GM20000 (cell line): ENCODE measurements at places on chromosomes 2 and 18.
A peak's percentile ranks its signal among the peaks of the same experiment; 100 is the strongest.

GRCh38 chr2:207110715-207111114 lies 55.0 kb downstream of the KLF7 start:
- no peak for DNase-seq

DNA sequence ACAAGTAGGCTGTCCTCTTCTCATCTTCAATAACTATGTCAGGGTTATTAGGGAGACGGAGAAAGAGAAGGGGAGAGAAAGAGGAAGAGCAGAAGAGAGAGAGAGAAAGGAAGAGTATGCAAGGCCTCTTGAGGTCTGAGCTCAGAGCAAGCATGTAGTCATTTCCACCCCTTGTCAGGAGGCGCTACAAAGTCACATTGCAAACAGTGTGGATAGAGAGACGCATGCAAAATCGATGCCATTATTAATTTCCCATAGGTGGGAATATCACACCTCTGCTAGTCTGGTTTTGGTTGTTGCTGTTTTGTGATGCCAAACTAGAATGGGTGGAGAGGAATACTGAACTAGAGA lies 24.2 kb upstream of the SERPINE2 start:
- DNase-seq = no peak

- no peak for DNase-seq
These were observed 49.4 kb downstream of the TMEM178A start for GRCh38 chr2:39715095-39715494.

DNA sequence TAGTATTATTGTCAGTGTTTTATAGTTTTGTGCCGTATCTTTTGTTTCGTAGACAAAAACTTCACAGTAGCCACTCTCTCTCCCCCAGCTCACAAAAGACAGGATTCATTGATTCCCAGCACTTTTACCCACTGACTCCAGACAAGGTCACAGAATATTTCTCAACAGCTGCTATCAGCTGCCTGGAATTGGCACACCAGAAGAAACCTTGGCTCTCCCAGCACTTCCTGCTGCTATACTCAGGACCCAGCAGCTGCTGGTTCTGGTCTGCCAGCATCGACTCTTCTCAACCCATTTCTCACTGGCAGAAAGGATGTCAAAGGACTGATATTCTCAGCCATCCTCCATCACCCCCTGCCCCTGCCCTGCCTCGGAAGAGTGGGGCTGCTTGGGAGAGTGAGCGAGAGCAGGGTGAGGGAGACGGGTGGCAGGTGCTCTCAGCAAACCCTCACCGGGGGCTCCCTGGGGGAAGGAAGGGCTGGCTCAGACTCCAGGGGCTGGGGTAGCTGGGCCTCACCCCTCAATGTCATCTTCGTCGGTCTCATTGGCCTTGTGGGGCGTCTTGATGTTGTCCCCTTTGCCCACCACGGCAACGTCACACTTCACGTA lies 6.1 kb upstream of the OTOF start:
- no peak for DNase-seq

- DNase-seq = no peak
These were observed 243.8 kb downstream of the XIRP2 start for GRCh38 chr2:167132066-167132465.

- no peak for DNase-seq
These were observed 51.3 kb downstream of the RNF144A start for GRCh38 chr2:6968319-6969100.

- DNase-seq = no peak
These were observed 107.7 kb downstream of the HDAC4 start for GRCh38 chr2:239292959-239293774.

- no peak for DNase-seq
These were observed 26.0 kb upstream of the RUFY4 start for GRCh38 chr2:218043100-218043499.

DNA sequence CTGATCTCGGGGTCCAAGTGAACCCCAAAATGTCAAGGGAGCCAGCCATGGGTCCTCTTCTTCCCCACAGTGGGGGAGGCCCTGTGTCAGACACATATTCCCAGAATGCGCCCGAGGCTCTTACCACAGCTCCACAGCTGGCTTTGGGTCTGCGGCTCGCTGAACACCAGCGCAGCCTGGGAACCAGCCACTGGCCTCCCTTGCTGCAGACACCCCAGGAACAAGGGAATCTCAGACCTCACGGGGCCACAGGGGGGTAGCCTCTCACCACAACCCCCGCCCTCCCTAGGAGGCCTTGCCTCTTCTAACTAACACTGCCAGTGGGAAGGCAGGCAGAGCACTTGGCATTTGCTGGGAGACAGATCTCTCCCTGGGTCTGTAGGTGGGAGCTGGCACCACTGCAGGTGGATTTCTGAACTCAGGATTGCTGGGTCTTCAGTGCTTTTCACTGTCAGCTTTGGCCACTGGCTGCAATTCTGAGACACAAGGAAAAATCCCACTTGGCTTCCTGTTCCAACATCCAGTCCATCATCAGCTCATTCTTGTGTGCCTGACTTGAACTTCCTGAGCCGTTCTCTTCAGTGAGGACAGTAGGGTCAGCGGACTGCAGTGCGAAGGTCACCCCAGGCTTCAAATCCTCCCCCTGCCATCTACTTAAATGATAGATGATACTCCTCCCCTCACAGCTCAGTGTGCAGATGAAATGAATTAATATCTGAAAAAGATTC lies 128.7 kb downstream of the CAPN13 start:
- no peak for DNase-seq

DNA sequence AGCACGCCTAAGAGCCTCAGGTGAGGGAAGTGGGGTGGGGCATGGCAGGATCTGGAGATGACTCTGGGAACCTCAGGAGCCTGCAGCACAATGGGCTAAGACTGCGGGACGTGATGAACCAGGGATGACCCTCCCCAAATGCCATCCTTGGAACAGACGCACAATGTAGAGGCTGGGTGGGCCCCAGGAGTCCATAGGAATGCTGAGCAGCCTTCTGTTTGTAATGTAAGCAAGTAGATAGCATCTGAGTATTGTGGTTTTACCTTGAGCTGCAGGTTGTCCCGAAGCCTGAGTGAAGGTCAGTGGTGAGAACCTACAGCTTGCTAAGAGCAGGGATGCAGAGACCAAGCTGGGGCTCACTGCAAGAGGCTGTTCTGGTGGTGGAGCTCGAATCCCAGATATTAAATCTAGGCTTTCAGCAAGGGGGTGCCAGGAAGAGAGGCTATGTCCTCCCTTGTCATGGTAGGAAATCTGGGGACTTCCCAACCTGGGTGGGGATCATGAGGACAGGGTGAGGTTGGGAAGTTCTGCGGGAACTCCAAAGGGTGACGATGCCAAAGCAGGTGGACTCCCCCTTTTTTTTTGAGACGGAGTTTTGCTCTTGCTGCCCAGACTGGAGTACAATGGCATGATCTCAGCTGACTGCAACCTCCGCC lies 5.8 kb downstream of the SCTR start:
- no peak for DNase-seq

DNA sequence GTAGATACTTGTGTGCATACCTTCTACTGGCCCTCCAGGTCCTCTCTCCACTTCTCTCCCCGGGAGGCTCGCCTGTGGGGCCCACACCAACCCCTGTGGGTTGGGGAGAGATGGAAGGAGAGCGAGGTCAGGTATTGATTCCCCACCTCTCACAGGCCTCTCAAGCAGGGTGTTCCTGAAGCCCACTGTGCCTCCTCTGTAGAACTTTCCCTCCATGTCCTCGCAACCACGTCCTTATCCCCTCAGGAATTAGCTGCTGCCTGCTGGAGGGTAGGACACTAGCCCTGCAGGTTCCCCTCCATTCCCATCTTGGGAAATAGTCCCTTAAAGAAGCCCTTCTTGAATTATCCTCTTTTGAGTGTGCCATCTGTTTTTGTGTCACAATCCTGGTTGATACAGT lies 38.9 kb upstream of the KLF11 start:
- no peak for DNase-seq

- DNase-seq = no peak
These were observed 26.9 kb downstream of the GPR55 start for GRCh38 chr2:230898016-230898712.

DNA sequence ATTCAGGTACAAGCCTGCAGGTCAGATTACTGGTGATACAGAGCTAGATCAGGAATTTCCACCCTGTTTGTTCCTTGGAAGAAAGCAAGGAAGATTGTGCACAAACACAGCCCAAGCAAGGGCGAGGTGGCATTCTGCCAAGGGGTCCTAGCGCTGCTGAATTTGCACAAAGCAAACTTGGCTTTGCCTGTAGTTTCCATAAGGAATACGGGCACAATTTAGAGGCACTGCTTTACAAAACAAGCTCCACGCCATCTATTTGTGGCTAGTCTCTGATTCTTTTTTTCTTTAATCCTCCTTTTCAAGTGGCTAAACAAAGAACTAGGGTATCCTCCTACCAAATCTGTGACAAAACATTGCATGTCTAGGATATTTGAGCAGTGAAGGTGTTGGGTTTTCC lies 195.5 kb upstream of the ACVR2A start:
- no peak for DNase-seq

DNA sequence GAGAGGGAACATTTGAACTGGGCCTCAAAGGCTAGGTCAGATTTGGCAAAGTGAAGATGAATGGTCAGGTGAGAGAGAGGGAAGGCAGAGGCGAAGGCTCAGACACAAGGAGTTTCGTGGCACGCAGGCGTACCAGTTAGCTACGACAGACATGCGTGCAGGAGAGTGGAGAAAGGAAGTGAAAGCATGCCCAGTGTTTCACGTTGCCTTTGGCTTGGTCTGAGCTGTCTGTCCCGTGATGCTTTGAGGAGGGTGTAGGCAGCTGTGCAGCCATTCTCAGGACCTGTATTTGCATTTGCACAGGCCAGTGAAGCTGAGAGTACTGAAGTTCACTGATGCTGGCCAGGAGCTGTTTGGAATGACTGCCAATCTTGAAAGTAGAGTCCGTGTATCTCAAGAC lies 69.5 kb downstream of the HNRNPLL start:
- peak; percentile 85 for DNase-seq

DNA sequence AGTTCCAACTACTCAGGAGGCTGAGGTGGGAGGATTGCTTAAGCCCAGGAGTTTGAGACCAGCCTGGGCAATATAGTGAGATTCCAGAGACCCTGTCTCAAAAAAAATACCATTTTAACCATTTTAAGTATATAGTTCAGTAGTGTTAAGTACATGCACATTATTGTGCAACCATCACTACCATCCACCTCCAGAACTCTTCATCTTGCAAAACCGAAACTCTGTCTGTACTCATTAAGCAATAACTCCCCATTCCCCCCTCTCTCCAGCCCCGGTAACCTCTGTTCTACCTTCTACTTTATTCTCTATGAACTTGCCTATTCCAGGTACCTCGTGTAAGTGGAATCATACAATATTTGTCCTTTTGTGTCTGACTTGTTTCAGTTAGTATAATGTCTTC lies 86.4 kb downstream of the GFPT1 start:
- DNase-seq = no peak

- DNase-seq = no peak
These were observed 4.6 kb upstream of the DSG4 start for GRCh38 chr18:31371989-31372388.

DNA sequence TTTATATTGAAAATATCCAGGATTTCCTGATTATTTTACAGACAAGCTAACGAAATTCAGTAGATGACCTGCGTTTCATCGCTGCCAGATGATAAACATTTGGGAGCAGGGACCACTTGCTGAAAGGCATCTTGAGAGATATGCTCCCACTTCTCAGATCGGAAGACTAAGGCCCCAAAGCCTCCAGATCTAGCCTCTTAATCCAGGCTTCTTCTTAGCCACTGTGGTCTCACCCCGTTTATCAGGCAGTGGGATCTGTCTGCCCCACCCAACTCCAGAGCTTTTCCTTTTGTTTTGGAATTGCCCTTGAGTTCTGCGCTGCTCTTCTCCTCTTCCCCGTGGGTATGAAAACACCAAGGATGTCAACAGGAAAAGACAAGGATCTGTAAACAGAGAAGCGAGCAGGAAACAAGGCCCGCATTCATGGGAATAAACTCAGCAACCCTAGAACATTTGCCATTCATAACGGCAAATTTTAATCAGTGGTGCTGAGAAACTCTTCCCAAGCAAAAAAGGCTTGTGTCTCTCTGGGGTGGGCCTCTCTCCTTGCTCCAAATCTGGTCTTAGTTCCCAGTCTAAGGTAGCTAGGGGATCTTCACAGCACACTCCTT lies 21.4 kb downstream of the MYL12B start:
- DNase-seq = no peak

- DNase-seq = no peak
These were observed 43.5 kb downstream of the COX7A2L start for GRCh38 chr2:42317486-42317885.

GRCh38 chr2:49042488-49042887 lies 111.8 kb downstream of the FSHR start:
- no peak for DNase-seq

- DNase-seq = no peak
These were observed 162.6 kb downstream of the ANKRD44 start for GRCh38 chr2:197147942-197148341.

DNA sequence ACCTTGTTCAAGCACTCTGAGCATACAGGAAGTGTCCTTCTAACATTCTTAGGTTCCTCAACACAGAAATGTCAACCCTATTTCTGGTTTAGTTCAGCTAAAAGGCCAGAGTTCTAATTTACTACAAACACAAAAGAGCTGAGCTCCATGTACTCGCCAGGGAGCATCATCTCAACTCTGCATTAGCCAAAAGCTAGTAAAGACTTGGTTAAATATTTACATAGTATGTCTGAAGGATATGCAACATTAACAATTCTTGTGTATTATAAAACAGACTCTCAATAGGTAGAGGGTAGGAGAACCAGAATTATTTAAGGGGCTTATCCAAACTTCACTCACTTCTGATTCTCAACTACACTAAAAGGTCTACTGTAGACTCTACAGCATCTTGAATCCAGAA lies 154.6 kb downstream of the THADA start:
- no peak for DNase-seq

DNA sequence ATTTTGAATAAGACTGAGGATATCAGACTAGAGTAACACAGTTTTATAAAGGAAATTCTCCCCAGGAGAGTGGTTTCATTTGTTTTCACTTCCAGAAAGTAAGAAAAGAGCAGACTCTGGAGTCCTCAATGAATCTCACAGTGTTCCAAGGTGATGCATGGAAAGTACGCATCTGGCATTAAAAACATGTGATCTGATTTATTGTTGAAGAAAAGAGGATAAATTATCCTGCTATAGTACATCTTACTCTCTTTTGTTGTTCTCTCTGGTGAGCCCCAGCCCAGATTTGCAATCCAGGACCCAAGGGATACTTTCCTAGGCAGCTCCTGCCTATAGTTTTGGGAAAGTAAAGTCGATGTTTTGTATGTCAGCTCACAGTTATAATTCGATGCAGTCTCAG lies 285.9 kb downstream of the CTNNA2 start:
- no peak for DNase-seq

DNA sequence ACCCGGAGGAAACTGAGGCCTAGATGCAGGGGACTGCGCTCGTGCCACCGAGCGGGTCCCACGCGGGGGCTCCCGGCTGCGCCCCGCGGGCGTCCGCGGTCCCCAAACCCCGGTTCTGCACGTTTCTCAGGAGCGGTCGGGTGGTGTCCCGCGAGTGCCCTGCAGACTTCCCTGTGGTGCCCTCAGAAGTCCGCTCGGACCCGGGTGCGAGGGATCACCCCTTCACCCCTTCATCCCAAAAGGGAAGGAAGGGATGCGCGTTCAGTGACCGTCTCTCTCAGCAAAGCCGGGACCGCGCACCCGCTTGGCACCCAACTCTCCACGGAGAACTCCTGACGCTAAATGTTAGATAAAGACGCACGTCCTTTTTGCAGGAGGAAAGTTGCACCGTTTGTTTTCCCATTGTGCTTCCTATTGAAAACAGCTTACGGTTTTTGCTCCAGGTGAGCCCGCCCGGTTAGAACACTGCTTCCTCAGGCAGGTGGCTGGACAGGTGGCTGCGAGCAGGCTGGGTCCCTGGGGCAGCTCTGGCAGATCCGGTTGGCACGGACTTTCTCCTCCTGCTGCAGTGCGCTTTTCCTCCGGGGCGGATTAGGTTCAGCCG lies 779 bp downstream of the DGKD start:
- DNase-seq = no peak
